GM23338 (cell line): ENCODE measurements at places on chromosomes 11 and 22.

- no peak for DNase-seq
These were observed 57.4 kb downstream of the LINC01488 start for GRCh38 chr11:69538854-69539253.

- no peak for DNase-seq
These were observed 52.8 kb downstream of the LRRC32 start for GRCh38 chr11:76617553-76618265.

DNA sequence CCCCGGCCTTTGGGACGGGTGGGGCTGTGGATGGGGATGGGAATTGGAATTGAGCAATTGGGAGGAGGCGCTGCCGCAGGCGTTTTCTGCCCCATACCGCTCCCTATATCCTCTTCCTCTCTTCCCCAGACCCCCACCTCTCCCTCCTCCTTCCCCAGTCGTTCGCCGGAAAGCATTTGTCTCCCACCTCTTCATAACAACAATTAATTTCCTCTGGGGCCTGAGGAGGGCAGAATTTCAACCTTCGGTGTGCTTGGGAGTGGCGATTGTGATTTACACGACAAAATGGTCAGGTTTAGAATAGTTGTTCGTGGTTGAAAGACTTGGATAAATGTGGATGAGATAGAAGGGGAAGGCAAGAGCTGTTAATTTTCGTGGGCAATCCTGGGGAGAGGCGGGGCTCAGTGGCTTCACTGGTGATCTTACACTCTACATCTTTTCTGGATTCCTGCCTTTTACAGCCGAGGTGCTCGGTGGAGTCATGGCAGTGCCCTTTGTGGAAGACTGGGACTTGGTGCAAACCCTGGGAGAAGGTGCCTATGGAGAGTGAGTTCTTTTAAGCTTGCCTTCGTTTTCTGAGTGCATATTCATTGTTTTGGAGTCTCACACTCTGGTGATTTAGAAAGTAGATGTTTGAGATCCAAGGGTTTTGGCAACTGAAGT is 1.5 kb downstream of the CHEK1 start:
- DNase-seq: peak; percentile 93

DNA sequence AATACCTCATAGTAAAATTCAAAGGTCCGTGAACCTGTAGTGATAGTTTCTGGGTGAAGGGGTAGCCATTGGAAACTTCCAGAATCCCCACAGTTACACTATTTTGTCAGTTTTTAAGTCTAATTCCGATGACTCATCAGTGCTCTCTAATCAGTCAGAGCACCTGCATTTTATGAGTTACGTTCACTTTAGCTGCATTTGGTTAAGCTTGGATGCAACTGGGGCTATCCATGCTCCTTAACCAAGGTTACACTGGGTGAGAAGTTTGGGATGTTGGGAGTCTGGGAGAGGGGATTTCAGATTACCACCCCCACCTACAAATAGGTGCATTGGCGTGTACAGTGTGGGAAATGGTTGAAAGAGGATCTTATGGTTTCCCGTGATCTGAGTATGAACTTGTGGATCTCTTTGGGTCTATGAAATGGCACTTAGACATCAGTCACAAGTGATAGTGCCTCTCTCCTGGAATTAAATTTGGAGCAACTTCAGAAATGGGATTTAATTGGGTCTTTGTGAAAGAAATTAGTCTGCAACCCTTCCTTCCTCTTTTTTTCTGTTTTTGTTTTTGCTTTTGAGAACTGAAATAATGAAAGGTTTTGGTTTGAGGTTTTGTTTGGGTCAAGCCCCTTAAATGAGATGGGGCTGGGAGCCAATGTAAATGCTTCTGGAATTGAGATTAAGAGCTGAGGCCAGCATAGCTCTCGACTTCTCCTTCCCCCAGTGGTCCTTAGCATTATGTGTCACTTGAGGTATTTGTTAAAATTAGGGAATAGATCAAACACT is 31.5 kb downstream of the EHF start:
- DNase-seq: no peak

DNA sequence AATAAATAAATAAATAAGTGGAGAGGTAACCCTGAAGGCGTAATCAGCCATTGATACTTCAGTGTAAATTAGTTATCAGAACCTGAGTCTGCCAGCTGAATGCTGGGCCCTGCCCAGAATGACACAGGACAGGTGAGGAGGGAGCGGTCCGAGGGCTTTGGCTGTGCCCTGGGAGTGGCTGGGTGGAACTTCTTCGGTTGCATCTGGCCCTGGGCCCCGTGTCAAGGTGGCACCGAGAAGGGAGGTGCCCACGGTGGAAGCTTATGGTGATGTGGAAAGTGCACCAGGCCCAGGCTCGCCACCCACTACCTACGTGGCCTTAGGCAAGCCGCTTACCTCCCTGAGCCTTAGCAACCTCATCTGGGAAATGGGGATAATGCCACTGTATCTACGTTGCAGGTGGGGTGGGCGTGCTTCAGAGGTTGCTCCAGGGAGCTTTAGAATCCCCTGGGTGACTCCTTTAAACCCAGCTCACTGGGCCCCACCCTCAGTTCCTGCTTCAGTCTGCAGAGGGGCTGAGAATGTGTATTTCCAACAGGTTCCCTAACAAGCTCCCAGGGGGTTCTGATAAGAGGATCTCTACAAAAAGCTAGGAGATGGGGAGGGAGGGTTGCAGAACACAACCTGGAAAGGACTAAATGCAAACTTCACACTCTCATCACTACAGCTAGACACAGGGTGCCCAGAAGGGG is 38.8 kb downstream of the TXN2 start:
- no peak for DNase-seq

DNA sequence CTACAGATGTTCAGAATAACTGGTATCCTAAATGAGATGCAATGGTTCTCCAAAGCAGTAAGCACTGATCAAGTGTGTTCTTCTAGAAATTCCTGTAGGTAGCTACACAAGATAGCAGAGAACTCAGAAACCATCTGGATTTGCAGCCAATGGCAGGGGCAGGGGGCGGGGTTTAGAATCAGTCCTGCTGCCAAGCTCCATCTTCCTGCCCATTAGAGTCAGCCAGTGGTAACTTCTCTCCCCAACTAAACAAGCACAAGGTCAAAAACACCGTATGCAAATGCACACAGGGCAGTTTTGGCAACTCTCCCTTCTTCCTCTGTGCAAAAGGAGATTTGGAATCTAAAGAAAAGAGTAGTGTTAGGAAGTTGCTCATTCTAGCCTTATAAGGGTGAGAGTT is 237.5 kb upstream of the CCDC90B start:
- peak; percentile 46 for DNase-seq

DNA sequence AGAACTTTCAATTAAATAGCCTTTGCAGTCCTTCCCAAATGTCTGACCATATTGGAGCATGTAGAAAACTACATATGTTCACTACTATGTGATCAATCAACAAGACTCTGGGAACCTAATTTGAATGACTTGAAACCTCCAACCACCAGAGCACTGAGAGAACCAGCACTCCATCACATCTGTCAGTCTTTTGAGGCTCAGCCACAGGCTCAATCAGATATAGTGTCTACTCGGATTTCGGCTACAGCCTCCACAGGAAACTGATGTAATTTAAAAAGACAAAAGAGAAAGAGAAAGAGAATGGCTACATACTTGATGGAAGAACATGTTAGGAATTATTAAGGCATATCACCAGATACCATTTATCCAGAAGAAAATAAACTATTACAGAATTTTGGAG is 859.0 kb downstream of the FAM181B start:
- peak; percentile 21 for DNase-seq

DNA sequence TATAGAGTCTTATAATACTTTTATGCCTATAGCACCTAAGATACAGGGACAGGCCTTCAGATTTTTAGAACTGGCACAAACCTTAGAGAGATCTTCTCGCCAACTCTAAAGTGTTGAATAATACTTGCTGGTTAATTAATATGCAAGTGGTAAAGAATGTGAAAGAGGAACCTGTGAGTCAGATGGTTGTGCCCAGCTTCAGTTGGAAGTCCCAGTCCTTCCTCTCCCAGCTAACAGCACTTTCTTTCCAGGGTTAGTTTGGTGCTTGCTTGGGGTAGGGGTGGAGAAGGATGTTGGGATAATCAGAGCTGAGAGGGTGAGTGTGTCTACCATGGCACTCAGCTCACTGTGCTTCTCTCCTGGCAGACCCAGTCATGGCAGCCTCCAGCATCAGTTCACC is 4.9 kb upstream of the TMEM132A start:
- no peak for DNase-seq

GRCh38 chr11:94111660-94112059 is 17.0 kb upstream of the PANX1 start:
- DNase-seq: no peak

DNA sequence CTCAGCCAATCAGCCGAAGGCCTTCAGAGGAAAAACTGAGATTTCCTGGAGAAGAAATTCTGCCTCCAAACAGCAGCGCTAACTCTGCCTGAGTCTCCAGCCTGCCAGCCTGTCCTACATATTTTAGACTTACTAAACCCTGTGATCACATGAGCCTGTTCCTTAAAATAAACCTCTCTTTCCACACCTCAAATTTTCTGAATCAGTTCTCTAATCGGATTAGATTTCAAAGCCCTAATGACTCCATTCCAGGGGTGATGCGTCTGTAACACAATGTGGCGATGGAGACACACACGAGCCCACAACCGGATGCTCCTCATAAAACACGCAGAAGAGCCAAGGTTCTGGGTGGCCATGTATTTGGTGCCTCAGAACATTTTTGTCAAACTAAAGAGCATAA is 1371.2 kb downstream of the BRD1 start:
- DNase-seq: no peak

DNA sequence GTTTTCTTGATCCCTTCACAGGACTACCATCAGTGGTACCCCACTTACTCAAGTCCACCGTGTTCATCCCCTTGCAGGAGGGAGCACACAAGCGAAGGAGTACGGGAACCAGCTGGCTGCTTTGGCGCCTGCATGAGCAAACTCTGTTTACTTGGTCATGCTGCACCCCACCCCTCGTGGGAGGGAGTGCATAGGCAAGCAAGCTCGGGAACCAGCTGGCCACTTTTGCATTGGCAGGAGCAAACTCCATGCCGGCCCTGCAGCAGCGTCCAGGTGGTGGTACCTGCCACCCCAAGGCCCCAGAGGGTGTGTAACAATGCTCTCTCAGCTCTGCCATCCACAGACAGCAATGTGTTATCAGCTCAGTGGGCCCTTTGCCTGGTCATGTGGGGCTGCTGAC is 737.8 kb downstream of the FAM181B start:
- no peak for DNase-seq

DNA sequence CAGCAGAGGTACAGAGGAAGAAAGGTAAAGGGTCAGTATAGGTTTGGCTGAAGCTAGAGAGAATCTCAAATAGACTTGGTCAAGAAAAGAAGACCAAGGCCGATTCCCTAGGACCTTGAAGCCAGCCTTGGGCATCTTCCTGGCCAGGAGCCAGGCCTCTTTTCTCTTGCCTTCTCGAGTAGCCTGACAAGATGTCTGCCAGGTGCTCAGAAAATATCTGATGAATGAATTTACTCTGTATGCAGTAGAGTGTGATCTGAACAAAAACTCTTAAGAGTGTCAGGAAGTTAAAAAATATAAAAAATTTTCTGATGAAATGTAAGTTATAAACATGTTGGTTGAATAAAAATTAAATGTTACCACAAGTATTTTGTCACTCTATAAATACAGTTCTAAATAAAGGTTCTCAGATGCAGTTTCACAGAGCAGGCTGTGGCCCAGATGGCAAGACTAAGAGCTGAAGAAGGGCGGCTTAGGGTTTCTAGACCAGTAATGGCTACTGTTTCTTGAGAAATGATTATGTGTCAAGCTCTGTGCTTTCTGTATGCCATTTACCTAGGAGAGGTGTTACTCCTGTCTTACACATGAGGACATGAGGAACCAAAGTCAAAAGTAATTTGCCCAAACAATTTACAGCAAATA is 98.1 kb downstream of the ATXN10 start:
- no peak for DNase-seq

- no peak for DNase-seq
These were observed 55.1 kb upstream of the SEPTIN5 start for GRCh38 chr22:19658967-19659804.

GRCh38 chr11:110081462-110082376 is 11.5 kb upstream of the ZC3H12C start:
- DNase-seq: no peak

DNA sequence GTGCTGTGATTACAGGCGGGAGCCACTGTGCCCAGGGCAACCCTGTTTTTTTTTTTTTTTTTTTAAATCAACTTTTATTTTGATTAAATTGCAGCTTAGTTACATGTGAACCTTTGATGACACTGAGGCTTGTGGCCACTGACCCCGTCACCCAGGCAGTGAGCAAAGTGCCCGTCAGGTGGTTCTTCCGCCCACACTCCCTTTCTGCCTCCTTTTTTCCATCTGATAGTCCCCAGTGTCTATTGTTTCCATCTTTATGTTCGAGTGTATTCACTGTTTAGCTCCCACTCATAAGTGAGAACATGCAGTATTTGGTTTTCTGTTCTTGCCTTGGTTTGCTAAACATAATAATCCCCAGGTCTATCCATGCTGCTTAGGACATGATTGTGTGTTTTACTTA is 110.9 kb upstream of the GRK3 start:
- no peak for DNase-seq

DNA sequence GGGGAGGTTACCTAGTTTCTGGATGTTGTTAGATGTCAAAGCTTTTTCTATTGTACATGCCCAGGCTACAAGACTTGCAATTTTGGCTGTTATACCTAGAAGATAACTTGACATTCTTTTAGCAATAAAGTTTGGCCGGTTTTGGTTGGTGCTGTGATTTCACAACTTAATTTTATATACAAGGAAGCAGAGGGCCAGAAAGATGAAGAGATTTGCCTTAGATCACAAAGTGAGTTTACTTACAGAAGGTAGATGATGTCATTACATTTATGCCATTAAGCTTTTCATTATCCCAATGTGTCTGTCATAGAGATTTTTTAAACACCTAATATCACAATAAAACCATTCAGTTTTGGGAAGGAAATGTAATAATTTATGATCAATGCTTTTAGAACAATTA is 698.7 kb upstream of the ANO3 start:
- DNase-seq: no peak

GRCh38 chr11:66842501-66842895 is 743 bp upstream of the RCE1 start:
- no peak for DNase-seq

DNA sequence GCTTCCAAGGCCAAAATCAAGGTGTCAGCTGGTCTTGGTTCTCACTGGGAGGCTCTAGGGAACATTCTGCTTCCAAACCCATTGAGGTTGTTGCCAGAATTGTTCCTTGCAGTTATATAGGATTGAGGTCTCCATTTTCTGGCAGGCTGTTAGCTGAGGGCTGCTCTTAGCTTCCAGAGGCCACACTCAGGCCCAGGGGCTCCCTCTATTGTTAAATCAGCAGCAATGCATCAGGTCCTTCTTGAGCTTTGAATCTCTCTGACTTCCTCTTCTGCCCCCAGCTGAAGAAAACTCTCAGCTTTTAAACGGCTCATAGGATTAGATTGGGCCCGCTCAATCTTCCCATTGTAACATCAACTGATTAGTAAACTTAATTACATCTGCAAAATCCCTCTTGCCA is 39.3 kb upstream of the BSX start:
- peak; percentile 88 for DNase-seq
